ENCODE measurements at places on chromosomes 13 and 19.

DNA sequence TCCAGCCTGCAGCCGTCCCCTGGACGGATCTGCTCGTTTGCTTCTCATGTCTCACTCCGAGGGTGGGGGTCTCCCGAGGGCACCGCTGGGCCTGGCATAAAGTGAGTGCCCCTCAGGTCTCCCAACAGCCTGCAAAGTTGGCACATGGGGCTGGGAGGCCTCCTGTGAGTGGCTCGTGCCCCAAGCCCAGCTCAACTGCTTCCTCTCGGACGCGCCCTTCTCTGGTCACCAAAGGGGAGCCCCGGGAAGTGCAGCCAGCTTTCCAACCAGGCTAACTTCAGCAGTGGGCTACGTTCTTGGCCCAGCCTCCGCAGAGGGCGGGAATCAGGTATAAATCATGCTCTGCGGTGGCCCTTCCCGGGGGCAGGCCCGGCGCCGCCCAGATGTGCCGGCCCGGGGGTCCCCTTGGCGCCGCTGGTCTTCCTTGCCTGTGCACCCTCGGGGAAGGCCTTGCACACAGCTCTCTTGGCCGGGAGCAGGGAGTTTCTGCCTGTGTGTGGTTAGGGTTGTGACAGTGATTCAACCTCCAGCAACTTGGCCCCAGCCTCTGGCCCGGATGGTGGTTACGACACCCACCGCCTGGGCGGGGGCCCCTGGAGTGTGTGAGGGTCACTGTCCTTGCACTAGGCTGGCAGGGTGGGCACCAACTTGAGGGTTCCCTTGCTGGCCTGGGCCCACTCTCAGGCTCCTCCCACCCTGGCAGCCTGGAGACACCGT is 20.7 kb downstream of the CEBPG start:
- no peak for DNase-seq

- no peak for DNase-seq
Measured at GRCh38 chr19:35661995-35662340, 4.3 kb upstream of the UPK1A start.

GRCh38 chr19:33665776-33666595 is 44.2 kb downstream of the CHST8 start:
- no peak for DNase-seq

DNA sequence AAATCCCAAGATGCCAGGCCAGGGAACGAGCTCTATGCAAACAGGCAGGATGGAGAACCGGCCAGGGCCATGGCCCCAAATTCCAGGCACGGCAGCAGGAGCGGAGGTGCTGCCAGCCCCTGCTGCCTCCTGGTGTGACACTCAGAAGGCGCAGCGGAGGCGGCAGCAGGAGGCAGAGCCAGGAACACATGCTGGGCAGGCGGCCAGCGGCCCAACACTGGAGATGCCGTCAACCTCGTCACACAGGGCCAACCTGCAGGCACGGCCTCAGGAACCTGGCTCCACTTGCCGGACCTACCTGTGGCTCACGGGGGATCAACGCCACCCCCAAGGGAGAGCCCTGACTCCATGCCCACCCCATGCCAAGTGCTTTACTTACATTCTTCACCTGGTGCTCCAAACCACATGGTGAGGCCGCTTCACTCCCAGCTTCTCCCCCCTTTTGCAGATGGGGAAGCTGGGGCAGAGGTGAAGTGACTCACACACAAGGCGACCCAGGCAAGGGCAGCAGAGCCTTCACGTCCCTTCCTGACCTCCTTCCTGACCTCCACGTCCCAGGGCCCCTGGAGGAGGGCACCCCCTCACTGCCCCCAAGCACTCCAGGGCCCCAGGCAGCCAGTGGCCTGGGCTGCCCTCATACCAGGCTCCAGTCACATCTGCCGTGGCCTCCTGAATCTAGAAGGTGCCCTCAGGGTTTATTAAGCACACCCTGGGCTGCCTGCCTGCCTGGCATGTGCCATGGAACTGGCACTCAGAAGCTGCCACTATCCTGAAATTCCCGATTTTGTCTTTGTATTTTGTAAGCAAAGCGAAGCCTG is 43.5 kb downstream of the GGACT start:
- no peak for DNase-seq

DNA sequence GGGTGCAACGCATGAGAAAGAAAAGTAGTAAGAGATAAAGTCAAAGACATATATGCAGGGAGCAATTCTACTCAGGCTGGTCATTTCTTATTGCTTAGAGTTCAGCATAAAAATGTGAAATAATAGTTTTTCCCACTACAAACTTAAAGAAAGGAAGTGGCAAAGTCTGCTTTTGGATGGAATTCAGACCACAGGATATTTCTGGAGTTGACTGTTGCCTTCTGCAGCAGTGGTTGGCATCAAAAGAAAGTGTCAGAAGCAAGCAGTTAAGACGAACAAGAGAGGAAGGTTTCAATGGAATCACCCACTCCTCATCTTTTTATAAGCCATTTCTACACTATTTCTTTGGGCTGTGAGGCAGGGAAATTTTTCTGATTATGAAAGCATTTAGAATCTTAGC is 36.2 kb upstream of the TRPC4 start:
- DNase-seq: no peak

- DNase-seq: no peak
Measured at GRCh38 chr19:45477186-45477585, 9.4 kb downstream of the FOSB start.

DNA sequence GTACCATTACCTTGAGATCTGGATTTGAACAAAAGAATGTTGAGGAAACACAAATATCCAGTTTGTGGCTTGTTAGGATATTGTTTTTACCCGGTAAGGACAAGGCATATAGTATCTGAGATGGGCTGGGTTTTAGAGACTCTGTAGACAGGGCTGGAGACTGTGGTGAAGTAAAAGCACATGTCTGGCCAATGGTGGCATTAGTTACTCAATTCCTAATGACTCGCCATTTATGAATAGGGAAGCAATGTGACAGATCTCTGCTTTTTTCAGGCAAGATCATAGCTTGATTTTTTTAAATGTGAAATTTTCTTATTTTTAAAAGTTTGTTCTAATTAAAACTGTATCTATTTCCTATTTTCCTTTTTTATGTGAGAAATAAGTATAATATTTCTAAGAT is 371.1 kb upstream of the SPRY2 start:
- DNase-seq: no peak
